Tongue (tissue), 3 donors: ENCODE measurements at places on chromosomes 12 and 14.

DNA sequence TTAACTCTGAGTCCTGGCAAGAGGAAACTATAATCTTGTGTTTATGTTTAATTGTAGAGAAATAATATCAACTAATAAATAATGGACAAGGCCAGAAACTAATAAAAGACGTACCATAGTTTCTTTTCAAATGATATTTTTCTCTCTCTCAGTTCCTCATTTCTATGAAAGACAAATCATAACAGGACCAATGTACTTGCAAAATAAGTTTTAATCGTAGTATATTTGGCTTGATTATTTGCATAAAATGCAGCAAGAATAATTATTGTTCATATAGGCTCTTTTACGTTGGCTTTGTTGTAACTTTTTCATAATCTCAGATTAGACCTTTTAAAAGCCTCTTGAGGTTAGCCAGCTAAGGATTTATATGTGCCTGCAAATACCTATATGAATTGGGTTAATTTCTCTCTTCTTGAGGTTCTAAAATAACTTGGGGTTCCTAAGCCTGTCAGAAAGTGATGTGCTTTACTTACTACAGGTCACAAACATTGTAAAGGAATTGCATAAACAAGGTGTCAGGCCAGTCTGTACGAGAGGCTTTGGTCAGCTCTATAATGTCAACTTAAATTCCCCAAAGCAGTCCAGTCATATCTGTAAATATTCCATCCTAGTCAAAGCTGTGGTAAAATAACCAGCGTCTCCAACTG, 152.8 kb upstream of the PTPRQ start:
- no peak for DNase-seq

- DNase-seq: no peak
These were observed 44.9 kb downstream of the C2CD5 start for GRCh38 chr12:22499445-22499844.

- DNase-seq: no peak
These were observed 24.0 kb upstream of the GSG1 start for GRCh38 chr12:13127444-13127843.

DNA sequence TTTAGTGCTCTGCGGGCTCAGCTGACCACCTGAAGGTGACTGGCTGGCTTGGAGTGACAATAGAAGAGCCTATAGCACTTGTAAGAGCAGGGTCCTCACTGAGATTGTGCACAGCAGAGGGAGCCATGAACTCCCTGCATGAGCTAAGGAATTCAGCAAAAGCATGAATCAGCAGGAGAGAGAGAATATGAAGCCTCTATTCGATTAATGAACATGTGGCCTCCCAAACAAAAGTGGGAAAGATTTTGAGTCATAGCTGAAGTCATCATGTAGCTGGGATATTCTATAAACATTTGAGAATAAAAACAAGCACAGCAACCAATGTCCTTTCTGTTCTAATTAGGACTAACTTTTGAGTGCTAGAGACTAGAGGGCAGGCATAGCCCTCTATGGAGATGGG, 626.6 kb downstream of the DIO2 start:
- DNase-seq: no peak

DNA sequence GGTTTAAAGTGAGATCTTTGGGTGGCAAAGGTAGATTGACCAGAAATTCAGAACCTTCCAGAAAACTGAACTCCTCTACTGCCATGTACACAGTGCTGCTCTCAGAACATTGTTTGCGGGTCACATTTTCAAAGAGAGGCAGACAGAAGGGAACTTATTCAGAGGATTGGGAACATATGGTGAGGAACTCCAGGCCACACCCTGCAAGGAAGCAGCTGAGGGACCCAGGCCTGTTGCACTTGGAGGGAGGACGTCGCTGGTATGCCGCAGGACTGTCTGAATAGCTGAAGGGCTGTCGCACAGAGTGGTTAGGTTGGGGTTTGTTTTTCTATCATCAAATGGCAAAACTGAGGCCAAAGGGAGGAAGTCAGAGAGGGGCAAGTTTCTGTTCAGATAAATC, 441.1 kb downstream of the DPF3 start:
- DNase-seq: peak; percentile 29

DNA sequence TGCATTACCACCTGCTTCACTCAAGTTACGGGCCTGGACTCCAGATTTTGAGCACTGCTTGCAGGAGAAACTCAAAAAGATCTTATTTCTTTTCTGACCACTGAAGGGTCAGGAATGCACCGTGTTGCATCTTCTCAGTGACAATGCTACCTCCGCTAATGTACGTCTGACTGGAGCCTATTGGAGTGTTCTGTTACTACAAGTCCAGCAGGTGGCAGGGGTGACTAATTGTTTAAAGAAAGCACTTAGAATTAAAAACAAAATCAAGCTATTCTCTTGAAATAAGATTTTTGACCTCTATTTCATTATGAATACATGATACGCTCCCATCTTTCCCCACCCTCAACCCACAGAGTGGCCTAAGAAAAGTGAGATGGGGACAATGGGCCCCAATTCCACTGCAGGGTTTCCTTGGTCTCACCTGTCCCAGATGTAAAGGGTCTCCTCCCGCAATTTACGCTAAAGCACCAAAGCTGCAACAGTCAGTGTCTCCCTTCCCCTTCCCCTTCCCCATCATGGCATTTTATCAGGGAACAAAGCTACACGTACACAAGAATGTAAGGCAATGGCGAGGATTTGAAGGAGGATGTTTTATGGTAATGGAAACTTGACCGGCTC, 2.2 kb downstream of the TBPL2 start:
- DNase-seq: peak; percentile 69
